Effector memory CD8-positive, alpha-beta T cell (primary cell): ENCODE measurements at places on chromosomes 2 and 18.

- DNase-seq: no peak
These were observed 25.6 kb downstream of the LRP2 start for GRCh38 chr2:169336695-169337094.

- peak; percentile 75 for DNase-seq
These were observed 165.9 kb upstream of the TANK start for GRCh38 chr2:160994141-160995002.

DNA sequence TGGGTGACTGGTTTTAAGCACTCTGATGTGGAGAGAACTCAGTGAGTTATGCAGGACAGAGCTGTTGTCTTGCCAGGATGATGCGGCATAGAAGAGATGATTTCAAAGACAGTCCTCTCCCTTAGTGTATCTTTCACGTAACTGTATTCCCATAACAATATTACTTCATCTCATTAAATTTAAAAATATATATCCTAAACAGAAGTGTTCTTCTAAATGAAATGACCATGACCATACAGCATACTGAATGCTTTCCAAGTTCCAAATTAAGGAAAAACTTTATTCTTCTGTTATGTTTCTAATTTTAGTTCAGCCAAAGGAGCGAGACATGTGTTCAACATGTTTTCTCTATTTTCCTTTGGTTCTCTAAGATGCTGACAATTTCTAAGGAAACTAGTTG, 600.1 kb upstream of the FSHR start:
- DNase-seq: no peak

DNA sequence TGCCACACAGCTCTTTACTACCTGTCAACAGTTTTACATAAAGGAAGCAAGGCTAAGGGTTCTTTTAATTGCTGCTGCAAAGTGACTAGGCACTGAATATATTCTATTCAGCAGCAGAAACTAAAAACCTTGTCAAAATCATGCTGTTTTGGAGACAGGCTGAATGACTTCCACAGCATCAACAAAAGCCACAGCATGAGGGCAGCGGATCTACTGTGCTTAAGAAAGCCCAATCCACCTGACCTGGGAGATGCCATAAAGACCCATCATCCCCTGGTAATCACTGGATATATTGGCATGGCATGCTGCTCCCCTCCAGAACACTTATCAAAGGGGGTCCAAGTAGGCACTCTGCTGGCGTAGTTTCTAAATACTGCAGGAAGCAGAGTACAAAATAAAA, 715.1 kb upstream of the SLC8A1 start:
- DNase-seq: no peak

DNA sequence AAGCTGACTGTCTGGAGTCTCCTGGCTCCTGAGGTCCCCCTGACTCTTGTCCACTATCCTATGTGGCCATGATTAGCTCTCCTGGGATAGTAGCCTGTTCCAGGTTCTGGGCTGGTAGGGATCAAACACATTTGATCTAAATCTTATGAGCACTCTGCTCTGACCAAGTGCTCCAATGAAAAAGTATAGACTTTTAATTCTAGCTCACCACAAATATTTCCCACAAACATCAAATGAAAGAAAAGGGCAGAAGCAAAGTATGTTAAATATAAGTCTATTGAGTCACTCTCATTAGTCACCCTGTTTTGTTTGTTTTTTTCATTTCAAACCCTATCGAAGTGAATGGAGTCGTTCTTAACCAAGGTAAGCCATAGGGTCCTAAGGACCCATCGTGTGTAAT, 39.7 kb upstream of the NEDD4L start:
- DNase-seq: no peak

DNA sequence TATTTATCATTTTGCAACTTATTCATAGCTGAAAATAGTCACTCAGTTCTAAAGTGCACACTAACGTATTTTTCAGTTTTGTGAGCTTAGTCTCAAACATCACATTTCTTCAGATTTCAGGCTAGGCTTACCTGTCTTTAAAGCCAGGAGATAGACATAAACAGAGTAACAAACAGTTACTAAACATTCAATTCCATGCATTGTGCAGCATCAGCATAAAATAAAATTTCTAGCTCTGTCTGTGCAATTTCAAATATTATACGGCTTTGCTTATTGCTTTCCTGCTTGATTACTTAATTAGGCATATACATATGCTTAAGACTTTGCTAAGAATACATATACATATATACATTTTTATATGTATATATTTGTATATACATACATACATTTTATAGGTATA, 637.0 kb downstream of the NR4A2 start:
- DNase-seq: no peak

DNA sequence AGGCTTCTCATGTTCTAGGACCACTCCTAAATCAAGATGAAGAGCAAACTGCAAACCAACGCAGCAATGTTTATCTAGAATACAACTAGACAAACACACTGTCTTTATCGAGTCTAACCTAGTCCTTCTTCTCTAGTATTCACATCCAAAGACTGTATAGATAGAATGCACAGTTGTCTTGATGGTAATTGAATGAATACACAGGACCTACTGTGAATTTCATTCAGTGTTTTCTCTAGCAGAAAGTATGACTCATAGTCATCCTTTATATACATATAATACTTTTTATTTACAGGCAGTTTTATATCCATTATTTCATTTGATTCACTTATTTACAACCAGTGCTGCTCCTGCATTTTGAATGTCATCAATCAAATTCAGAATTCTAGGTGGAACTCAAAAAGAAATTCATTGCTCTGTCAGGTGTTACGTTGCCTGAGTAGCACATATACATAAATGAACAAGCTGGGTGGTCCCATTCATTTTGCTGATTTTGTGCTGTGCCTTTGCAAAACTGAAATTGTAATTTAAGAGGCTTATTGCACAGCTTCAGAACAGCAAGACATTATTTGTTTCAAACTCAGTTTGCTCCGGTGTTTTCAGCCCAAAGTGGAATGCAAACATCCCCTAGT, 374.8 kb downstream of the EPHA4 start:
- DNase-seq: no peak

DNA sequence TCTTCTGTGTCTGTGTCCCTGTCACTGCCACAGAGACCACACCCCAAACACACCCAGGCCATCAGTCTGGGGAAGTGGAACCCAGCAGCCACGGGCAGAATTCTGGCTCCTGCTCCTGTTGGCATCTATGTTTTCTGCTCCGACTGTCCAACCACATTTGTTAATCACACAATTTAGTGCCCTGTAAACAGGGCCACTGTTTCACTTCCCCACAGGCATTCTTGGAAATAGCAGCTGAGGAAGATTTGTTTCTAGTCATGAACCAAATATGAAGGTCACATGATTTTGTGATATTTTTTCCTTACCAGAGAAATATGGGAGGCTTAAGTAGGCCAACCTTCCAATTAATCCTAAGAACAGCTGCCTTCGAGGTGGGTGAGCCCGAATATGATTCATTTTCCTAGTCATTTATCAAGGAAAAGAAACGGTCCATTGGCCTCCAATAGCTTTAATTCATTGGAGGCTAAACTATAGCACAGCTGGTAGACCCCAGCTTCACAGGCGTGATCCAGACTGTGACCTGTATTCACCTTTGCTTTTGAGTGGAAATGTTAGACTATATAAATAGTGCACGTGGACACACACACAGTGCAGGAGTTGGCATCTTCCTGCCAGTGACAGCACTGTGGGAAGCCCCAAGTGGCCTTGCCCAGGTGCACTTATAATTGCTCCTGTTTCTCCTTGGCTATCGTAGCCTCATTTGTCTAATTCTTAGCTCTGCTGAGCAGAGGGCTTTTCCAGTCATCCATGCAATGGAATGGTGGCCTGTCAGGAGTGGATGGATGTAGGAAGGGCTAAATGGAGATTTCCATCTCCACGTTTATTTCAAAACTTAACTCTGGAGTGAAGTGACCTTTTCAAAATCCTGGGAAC, 267.9 kb downstream of the LPIN1 start:
- no peak for DNase-seq

DNA sequence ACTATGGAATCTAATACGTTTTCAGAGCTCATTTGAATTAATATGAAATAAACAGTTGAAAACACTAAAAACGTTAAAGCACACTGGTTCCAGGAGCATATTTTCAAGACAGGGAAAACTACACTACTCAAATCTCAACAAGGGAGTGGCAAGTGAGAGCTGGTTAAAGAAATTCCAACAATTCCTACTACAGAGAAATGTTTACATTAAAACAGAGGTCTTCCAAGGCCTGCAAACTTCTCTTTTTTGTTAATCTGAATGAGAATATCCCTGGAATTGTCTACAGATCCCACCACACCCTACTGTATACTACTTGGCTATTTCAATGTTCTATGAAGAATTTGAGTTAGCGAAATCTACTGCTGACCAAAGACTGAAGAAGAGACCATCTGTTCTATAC, 231.5 kb downstream of the ZEB2 start:
- DNase-seq: no peak

GRCh38 chr2:205571360-205571959, 110.8 kb upstream of the NRP2 start:
- DNase-seq: no peak

GRCh38 chr2:20052861-20053281, 1.4 kb upstream of the LAPTM4A start:
- DNase-seq: no peak

- no peak for DNase-seq
These were observed 423 bp upstream of the TTC27 start for GRCh38 chr2:32627441-32627813.

GRCh38 chr2:228369400-228370031, 188.0 kb upstream of the SPHKAP start:
- no peak for DNase-seq

- DNase-seq: no peak
These were observed 191.7 kb upstream of the ZC3H15 start for GRCh38 chr2:186294248-186294888.

DNA sequence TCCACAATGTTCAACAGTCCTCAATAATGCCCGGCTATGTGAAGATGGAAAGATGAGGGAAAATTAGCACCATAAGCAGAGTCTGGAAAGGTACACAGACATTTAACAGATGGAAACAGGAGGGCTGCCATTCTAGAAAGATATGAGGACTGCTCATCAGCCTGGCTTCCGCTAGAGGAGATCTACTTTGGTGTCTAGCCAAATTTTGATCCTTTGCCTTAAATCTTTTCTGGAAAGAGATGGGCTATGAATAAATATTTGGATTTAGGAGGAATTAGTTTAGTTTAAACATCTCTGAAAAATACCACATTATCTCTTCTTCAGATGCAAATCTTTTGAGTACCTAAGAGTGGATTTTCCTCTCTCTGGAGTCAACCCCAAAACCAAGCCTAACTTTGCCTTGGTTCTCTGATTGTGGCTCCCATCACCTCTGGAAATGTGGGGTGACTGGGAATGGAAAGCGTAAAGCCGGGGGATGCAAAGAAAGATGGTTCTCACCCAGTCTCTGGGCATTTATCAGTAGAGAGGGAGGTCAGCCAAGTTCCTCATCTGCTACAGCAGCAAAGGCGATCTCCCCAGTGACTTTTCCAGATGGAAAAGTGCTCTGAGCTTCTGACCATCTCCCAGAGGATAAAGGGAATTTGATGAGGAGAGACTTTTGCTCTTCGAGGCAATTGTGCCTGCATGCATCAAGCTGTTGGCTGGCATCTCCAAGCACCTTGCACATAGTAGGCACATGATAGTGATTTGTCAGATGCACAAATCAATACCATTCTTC, 410.6 kb downstream of the ZNF521 start:
- DNase-seq: no peak

DNA sequence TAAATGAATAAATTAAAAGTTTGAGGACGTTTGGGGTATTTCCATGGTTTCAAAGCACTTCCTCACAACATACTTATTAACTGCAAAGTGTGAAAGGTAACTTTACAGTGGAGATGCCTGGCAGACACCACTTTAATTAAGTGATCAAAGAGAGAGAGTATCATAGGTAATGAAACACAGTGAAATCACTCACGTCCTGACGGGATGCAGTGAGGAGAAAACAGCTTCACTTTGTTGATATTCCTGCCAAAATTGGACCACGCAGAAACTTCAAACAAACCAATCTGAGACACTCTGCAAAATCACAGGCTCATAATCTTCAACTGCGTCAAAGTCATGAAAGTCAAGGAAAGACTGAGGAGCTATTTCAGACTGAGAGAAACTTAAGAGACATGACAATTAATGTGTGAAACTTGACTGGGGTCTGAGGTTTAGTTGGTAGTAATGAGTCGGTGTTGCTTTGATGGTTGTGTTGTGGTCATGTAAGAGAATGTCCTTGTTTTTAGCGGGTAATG, 66.0 kb upstream of the ITGB6 start:
- no peak for DNase-seq

- DNase-seq: no peak
These were observed 9.4 kb upstream of the CAVIN2 start for GRCh38 chr2:191856111-191856876.

- DNase-seq: no peak
These were observed 1.6 kb downstream of the CELF4 start for GRCh38 chr18:37563931-37564392.
